ENCODE measurements at places on chromosomes 16 and 17.
A peak's percentile ranks its signal among the peaks of the same experiment; 100 is the strongest.

GRCh38 chr16:79415983-79416640, 184.4 kb downstream of the MAF start:
- no peak for DNase-seq

DNA sequence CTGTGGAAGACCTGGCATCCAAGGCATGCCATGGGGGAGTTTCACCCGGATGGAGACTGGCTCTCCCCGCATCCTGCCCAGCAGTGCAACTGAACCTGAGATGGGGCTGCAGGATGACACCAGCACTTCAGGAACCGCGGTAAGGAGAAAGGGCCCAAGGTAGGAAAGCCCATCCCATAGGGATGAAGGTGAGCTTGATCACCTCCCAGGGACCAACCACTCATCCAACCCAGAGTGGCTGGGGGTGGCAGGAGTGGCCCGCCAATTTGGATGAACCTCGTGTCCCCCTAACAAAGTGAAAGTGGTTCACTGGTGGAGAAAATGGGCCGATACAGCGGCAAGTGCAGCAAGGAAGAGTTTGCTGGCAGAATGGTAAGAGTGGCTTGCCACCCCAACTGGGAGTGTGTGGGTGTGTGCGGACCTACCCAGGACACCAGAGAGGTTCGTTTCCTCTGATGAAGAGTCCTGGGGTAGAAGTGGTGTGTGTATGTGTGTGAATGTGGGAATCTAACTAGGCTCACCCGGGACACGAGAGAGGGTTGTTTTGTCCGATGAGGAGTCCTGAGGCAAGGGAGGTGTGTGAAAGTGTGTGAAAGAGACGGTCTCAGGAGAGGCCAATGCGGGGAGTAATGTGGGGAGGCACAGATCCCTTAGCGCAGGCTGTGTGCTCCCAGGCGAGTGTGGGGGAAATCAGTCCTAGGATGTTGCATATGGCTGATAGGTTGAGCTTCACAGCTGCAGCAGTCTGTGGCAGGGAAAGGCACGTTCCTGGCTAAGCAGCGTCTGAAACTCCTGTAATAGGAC, 22.6 kb downstream of the ACSM1 start:
- no peak for DNase-seq

DNA sequence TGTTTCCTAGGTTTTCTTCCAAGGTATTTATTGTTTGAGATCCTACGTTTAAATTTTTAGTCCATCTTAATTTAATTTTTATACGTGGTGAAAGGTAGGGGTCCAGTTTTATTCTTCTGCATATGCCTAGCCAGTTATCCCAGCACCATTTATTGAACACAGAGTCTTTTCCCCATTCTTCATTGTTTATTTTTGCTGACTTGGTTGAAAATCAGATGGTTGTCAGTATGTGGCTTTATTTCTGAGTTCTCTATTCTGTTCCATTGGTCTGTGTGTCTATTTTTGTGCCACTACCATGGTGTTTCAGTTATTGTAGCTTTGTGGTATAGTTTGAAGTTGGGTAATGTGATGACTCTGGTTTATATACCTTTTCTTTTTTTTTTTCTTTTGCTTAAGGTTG, 753.0 kb upstream of the GOT2 start:
- DNase-seq, result no peak

- DNase-seq, result no peak
Observed at GRCh38 chr16:11142951-11143350, 113.1 kb downstream of the SOCS1 start.

GRCh38 chr16:50151322-50151721, 1.8 kb upstream of the TENT4B start:
- DNase-seq, result no peak

DNA sequence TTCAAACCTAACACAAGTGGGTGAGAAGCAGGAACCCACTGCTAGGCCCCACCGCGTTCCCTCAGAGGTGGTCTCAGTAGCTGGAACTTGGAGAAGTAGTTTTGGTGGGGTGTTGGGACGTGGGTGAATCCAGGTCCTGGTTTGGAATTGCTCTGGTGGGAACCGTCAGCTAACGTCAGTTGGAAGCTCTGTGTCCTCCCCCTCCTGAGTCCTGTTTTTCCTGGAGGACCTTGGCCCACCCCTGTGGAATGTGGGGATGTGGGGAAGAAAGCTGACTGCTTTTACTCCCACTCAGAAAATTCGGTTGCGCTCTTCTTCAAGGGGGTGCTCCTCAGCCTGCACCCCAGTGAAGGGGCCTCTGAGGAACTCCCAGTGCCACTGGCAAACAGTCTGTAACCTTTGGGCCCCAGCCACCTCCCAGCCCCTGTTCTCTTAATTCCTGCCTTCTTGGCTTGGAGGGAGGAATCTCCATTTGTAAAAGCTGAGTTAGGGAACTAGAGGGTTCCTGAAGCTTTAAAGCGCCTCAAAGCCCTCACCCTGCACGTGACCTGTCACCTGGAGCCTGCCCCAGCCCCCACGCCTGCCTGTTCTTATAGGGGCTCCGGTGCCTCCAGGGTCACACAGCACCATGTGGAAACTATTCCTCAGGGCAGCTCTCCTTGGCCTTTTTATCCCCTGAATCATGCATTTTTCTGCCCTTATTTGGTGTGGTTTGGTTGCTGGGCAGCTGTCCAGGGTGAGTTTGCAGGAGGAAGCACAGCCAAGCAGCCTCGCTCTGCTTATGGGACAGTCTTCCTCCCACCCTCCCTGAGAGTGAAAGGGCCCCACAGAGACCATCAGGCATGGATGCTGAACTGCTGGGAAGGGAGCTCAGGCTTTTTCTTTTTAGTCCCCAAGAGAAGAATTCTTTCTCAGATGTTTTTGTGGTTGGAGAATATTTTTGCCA, 16.2 kb upstream of the NAGLU start:
- no peak for DNase-seq

- peak; percentile 27 for DNase-seq
Observed at GRCh38 chr17:6654841-6655731, 3.5 kb downstream of the C17orf100 start.

DNA sequence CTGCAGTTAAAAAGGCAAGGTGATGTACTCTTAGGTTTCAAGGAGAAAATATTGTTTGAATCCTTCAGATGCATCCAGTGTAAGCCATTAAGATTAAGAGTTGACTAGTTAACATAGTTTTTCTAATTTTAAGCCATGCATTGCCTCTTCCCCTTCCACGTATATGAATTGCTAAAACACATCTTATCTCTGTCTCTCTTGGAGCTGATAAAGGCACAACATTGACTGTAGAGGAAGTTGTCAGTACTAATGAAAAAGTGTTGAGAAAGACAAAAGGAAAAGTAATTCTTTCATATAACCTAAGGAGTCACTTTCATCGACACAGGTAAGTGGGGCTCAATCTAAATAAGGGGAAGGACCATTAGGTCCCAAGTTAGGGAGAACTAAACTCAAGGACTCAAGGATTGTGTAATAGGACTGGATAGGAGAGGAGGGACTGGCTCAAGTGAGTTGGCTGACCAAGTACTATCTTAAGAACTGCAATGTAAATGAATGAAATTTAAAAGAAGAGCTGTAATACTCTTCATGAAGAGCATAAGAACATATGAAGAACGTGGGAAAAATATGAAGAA, 55.6 kb downstream of the GRB7 start:
- no peak for DNase-seq

DNA sequence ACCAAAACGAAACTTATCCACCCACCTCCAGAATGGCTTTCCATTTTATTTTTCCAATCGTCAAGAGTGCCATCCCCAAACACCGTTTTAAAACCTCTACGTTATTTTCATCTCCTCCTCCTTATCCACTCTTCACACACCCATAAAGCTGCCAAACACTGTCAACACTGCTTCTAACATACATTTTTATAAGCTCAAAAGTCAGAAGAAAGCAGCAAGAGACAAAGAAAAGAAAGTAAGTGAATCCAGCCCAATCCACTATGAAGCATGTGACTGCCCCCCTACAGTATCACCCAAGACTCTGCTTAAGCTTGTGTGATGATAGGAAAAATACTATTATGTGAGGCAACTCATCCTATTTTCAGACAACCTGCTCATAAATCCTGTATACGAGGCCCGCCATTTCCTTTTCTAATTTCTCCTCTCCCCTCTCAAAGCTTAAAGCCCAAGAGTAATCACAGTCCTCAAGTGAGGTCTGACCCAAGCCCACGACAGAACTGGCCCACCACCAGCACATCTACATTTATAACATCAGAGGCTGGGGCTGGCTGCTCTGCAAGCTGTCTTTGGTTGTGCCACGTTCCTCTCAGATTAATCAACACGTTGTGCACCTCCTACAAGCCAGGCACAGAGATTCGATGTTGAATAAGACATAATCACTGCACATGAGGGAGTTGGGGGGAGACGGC, 16.3 kb downstream of the USP31 start:
- DNase-seq, result no peak

DNA sequence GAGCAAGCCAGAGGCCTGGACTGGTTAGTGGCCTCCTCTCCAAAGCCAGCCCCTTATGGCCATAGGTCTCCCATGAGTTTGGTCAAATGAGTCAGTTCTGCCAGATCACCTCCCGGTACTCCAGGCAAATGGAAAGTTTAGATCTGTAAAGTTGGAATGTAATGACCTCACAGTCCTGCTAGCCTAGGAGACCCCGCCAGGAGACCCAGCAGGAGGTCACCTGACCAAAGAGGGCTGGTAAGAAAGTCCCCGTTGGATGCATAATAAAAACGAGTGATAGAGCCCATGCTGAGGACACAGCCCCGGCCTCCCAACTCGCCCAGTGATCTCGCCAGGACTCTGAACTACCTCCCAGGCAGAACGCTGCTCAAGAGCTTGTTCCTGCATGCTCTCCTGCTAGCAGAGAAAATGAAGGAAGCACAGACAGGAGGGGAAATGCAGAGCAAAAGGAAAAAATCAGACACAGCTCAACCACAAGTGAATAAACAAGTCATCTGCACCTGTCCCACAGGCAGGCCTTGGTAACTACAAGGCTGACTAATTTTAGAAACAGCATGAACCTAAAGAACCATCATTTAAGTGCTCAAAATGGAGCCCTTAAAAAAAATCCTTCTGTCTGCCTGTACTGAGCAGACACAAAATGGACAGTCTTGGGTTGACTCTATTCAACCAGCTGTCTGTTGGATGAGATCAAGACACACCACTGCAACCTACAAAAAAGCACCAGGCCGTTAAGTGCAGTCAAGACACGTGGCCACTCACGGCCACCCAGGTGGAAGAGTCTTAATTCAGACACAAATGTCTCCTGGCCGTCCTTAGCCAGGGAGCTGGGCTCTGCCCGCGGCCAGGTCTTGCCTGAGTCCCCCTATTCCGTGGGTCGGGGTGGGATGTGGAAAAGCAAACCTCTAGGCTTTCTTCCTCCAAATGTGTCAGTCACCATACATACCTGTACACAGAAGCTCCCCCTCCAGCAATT, 9.2 kb downstream of the CDIP1 start:
- no peak for DNase-seq

- DNase-seq, result no peak
Observed at GRCh38 chr17:56206351-56206750, 53.1 kb downstream of the ANKFN1 start.

DNA sequence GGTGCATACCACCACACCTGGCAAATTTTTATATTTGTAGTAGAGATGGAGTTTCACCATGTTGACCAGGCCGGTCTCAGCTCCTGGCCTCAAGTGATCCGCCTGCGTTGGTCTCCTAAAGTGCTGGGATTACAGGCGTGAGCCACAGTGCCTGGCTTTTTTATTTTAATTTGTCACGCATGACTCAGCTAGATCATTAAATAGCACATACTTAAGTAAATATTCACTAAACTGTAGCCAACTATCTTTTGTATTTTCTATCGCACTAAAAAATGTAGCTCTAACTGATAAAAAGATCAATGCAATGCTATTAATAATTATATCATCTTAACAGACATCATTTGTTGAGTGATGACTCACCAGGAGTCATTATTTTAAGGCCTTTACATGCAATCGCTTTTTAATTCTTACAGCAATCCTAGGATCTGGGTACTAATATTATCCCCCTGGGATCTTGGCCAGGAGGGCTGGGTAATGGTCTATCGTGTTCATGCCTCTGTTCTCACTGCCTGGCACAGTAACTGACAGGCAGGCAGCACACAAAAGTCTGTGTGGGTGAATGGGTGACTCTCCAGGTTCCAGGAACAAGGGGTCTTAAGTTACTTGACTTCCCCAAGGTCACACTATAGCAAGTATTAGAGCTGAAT, 693.5 kb upstream of the EEF2KMT start:
- no peak for DNase-seq

GRCh38 chr16:81467815-81468214, 23.2 kb downstream of the CMIP start:
- DNase-seq, result no peak

DNA sequence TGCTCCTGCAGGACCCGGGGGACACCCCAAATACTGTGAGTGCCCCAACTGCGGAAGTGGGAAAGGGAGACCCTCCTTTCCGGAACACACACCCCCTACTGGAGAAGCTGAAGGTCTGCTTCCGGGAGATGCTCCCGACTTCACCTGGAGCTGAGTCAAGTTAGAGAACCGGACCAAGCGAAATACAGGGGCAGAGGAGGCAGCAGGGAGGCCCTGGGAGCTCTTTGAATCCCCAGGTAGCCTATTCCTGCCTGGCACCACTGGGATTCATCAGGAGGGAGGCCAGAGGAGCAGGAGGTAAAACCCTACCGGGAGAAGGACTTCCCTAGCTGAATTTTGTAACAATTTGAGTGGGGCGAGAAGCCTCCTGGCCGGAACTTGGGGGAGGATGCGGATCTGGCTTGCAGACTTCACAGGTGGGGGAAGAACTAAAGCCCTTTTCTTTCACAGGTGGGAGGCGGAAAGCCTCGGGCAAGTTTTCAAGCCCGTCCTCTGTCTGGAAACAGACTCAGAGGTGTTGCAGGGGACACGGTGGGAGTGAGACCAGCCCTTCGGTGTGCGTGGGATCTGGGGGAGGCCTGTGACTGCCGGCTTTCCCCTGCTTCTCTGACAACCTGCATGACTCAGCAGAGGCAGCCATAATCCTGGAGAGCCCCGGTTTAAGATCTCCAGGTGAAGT, 22.4 kb upstream of the TEKT1 start:
- no peak for DNase-seq

DNA sequence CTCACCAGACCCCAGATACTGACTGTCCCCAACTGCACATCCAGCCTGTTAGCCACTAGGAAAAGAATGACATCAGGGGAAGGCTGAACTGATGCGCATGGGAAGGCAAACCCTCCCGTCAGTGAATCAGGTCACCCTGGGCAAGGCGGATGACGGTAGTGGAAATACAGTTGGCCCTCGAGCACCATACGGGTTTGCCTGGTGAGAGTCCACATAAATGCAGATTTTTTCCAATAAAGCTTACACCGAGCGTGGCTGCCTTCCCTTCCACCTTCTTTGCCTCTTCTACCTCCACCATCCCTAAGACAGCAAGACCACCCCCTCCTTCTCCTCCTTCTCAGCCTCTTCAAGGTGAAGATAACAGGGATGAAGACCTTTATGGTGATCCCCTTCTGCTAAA, 236.1 kb upstream of the TNRC6C start:
- DNase-seq, result no peak

- no peak for DNase-seq
Observed at GRCh38 chr16:60558936-60559335, 1477.3 kb downstream of the CDH8 start.

Data from NCI-H2081 (cell line).